ENCODE measurements at places on chromosomes 1 and 21.

GRCh38 chr1:39850606-39851216 lies 32.6 kb downstream of the TRIT1 start:
- DNase-seq, result no peak

DNA sequence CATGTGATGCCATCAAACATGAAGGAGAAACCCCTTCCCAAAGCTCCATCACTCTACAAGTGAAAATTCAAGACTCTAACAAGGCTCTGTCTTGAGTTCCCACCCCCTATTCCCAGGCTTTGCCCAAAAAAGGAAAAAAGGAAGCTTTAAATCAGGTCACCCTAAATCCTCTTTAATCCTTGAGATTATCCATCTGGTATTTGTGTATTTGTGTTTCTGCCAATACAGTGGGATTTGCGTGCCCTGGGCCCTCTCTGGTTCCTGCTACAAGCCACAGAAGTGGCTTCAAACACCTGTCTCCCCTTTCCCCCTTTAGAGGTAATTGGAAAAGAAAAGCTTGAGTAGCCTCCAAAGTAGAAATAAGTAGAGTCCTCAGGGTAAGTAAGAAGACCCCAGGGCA lies 120.4 kb downstream of the EDEM3 start:
- DNase-seq, result no peak

DNA sequence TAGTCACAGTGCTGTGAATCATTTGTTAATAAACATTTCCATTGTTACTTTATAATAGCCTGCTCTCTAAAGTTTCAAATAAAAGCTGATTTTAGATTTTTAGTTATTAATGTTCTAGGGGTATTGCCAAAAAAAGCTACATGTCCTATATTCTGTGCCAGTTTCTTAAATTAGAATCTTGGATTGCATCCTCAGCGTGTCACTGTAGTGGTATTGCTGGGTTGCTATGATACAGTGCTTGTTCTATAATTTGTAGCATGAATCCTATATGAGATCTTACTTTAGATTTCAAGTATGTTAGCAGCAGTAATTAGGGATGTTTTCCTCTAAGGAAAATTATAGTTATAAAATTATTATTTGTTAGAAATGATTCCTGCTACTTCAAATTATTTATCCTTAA lies 16.4 kb downstream of the PPP2R5A start:
- no peak for DNase-seq

GRCh38 chr1:228157729-228158126 lies 7.9 kb upstream of the IBA57 start:
- no peak for DNase-seq

DNA sequence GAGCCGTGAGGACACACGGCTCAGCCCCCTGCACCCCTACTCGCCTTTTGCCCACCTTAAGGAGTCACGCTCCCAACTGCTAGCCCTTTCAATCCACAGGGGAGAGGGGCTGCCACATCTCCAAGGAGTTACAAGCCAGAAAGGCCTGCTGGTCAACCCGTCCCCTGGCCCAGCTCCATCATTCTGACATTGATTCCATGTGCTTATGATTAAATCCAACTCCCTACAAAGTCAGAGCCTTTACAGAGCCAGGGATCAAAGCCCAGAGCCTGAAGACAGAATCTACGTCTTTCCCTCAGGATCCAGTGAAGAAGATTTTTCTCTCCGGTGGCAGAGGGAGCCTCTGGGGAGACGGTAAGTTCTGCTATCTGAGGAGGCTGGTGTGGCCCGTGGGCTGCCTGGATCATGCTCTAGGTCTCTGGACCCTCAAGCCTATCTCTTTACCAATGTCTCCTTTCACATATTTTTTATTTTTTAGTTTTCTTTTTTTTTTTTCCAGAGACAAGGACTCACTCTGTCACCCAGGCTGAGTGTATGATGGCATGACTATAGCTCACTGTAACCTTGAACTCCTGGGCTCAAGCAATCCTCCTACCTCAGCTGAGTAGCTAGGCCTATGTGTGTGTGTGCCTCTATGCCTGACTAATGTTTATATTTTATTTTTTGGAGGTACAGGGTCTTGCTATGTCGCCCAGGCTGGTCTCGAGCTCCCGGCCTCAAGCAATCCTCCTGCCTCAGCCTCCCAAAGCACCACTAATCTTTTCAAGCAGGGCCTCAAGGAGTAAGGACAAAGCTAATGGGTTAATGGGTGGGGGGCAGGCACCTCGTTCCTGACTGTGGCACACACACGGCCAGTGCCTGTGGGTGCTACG lies 61.3 kb downstream of the SLC66A1 start:
- DNase-seq, result no peak

DNA sequence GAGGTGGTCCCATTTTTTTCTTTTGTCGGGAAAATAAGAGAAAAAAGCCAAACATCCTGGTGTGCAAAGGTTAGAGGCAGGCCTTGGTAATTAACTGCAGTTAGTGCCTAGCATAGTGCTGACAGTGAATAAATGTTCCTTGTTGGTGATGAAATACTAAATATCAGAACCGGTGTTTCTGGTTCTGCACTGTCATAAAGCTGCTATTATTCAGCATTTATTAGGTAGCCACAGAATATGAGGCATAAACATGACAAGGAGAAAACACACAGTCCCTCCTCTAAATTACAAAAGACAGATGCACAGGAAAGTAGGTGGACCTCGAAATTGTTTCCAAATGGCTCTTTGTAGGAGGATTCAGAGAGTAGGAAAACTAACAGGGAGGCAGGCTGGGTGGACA lies 122.0 kb upstream of the ADGRL2 start:
- DNase-seq, result no peak

DNA sequence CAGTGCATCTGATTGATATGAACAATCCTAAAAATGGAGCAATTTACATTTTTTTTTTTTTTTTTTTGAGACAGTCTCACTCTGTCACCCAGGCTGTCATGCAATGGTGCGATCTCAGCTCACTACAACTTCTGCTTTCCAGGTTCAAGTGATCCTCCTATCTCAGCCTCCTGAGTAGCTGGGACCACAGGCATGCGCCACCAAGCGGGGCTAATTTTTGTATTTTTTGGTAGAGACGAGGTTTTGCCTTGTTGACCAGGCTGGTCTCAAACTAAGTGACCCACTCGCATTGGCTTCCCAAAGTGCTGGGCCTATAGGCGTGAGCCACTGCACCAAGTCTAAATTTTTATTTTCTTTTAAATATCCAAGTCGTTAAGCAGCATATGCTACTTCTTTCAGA lies 109.0 kb downstream of the FAF1 start:
- DNase-seq, result no peak

- peak; percentile 57 for DNase-seq
These were observed 45.0 kb downstream of the KCNJ6 start for GRCh38 chr21:37871121-37871862.

- no peak for DNase-seq
These were observed 42.7 kb downstream of the DENND2C start for GRCh38 chr1:114627107-114627506.

DNA sequence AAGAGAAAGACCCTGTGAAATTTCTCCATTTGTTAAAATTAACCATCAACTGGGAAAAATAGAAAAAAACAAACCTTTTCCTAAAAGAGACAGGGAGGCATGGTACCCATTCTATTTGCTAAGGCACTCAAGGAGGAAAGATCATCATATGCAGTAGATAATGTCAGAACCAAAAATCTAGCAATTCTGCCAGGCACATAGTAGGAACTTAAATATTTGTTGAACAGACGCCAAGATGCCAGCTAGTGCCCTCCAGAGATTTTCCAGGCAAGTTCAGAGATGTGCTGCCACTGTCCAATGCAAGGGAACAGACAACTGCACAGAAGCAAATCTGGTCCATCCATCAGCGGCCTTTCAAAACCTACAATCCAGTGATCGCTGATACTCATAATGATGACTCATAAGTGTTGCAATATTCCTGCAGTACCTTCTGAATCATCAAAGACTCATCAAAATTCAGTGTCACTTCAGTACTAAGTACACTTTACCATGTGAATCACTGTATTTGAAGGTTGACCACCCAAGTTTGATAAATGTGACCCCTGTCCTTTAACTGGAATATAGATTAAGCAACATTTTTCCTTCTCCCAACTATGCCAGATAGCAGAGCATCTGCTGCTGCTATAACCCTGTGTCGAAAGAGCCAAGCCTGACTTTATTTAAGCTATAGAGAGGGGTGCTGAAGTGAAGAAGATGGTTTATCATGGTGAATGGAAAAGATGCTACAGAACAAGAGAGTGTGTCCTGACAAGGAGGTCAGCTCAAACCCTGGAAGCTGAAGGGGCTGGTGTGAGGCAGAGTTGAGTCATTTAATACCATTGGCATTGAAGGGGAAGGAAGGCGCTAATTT lies 99.1 kb downstream of the MT1HL1 start:
- DNase-seq, result peak; percentile 75

DNA sequence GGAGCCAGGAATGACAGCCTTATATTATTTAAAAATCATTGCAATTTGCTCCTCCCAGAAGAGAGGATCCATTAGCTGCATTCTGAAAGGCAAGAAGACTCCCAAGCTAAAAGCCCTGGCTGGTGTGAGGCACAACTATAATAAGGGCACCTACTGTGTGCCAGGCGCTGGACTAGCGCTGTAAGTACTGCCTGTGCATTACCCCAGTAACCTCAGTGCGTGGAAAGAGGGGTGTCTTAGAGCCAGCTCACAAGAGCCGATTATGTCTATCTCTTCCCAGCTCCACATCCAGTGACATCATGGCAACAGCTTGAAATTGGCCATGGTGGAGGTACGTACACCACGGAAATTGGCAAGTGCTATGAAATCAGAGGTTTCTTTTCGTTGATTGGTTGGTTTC lies 141.7 kb upstream of the IRF2BP2 start:
- DNase-seq, result no peak

DNA sequence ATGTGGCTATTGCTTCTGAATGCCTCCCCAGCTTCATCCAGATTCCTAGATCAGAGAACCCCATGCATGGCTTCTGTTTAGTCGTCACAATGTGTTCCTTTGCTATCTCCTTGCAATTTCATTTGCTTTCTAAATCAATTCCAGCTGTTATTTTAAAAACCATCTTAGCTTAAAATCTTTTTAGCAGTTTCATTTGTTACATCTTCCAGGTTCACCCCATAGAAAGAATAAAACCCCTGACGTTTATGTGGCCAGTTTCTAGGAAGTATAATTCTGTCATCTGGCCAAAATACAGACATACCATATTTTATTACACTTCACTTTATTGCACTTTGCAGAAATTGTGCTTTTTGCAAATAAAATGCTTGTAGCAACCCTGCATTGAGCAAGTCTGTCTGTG lies 278.4 kb downstream of the PTPRC start:
- DNase-seq, result peak; percentile 66

DNA sequence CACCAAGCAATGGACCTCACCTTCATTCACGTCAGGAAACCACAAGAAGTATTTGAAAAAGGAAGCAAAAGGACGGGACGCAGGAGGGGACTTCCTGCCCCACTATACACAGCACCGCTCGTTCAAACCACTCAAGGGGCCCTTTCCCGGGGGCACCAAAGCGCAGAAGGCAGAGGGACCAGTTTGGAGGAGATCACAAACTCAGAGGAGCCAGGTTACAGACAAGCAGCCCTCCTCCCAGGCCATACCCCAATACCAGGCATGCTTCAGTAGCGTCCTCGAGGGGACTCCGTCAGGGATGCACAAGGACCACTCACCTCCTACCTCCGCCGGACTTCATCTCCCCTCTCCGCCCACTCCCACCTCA lies 685 bp downstream of the CRTC2 start:
- no peak for DNase-seq

- DNase-seq, result no peak
These were observed 229.6 kb upstream of the PLD5 start for GRCh38 chr1:242754125-242754524.

GRCh38 chr1:18633422-18634155 lies 2.9 kb downstream of the PAX7 start:
- DNase-seq, result no peak

DNA sequence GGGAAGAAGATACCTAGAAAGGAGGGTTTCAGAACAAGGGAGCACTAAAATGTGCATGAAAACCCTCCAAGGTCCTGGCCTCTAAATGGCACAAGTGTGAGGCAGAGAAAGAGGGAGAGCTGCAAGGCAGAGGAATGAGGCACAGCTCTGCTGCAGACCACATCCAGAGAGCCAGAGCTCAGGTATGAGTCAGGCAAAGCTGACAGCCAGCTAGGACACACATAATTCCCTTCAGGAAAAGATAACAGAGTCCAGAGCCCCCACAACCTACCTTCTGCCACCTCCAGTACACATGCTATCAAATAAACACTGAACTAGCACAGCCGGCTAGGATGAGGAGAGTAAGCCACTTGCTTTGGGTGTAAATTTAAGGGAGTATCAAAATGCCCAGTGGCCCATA lies 62.2 kb downstream of the HSF2BP start:
- no peak for DNase-seq

- no peak for DNase-seq
These were observed 27.3 kb downstream of the CDCP2 start for GRCh38 chr1:54125386-54126070.

- DNase-seq, result no peak
These were observed 10.8 kb downstream of the RPS6KA1 start for GRCh38 chr1:26540351-26540750.

- no peak for DNase-seq
These were observed 8.9 kb upstream of the ITLN2 start for GRCh38 chr1:160963521-160963920.

DNA sequence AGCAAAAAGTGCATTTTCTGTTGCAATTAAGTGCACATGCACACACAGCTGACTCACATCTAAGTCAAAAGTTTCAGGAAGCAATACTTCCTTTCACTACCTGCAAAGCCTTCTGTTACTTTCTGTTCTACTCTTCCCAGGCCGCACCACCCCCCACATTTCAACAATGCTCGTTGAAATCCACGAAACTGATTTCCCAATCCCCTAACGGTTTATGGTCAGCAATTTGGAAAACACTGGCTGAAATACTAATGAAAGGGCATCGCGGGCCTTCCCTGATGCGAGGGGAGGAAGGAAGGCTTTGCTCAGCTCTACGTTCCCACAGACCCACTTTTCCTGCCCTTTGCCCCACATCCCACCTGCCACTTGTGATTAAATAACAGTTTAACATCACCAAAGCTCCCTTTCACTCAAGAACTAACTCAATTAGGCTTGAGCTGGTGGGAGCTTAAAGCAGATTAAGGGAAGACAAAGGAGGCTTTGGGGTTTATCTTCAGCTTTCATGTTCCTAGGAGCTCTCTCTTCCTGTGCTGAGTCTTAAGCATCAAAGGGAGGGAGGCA lies 243.2 kb upstream of the RAB4A start:
- DNase-seq, result no peak

GRCh38 chr1:3237570-3237969 lies 168.6 kb downstream of the PRDM16 start:
- DNase-seq, result no peak

GRCh38 chr1:8011016-8011415 lies 15.1 kb downstream of the ERRFI1 start:
- DNase-seq, result no peak

DNA sequence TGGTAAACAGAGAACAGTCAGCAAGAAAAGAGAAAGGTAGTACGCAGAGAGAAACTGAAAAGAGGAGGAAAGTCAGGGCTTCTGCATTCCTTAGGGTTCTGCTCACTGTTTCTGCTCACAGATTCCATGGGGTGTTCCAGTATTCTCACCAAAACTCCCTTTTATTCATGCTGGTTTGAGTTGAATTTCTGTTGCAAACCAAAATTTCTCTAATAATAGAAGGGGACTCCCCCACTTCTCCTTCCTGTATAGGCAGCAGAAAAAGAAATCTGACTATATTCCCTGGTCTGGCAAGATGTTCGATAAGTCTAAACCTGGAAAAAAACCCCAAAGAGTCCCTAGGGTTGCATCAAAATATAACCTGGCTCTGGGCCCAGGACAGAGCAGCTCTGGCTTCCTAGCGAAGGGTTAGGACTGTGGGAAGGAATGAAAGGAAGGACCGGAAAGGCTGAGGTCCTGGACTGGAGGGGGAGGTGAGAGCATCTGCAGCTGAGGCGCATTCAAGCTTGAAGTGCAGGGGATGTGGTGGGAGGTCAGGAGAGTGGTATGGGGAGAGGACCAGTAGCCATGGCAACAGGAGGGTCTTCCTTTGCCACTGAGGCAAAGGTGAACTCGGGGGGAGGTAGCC lies 18.8 kb upstream of the RGS16 start:
- no peak for DNase-seq
